A172 (cell line): ENCODE measurements at places on chromosomes 2 and 18. TPM values are rescaled to one million over a fixed set of nuclear protein-coding genes. Genes with fewer than 3 reads are reported as not detected.
A peak's percentile ranks its signal among the peaks of the same experiment; 100 is the strongest.

DNA sequence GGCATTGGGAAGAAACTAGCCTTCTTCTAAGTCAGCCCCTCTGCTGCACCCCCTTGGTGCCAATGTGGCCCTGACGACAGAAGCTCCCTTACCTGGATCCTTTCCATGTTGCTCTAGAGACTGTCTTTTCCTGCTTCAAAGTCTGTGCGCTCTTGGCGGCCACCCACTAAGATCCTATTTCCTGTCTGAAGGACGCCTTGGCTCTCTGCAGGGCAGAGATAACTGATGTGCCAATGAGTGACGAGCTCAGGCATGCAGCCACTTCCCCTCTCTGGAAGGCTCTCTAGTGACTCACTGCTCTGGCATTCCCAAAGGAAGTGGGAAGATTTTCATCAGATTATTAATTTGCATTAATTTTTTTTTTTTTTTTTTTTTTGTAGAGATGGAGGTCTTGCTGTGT is 273.5 kb downstream of the CDH20 start:
- DNase-seq, result peak; percentile 92

CD8A gene
- not detected in 2 replicates for total RNA-seq

TMEM200C gene
- not detected in 2 replicates for total RNA-seq

- DNase-seq, result peak; percentile 13
Observed at GRCh38 chr2:238954841-238955591, 107.1 kb downstream of the TWIST2 start.

GKN2 gene
- total RNA-seq, result 0.24 and 1.9 TPM in 2 replicates

GRCh38 chr18:31500051-31500688 is 2.2 kb downstream of the DSG2 start:
- no peak for DNase-seq

- DNase-seq, result no peak
Observed at GRCh38 chr2:45332094-45332493, 279.0 kb downstream of the SRBD1 start.

DNA sequence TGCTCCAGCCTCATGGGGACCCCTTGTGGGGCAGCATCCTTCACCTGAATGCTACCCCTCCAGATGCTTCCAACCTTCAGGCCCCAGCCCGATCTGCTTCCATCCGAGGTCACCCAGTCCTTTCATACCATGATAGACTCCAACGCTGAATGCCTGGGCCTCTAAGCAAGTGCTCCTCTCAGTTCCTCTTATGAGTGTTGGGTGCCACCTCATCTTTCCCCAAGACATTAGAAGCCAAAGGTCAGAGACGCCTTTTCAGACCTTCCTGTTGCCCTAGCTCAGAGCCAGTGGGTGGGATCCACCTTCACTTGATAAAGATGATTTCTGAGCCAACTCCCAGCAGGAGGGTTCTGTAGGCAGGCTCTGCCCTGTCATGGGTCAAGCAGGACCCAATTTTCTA is 174.5 kb upstream of the MGAT5 start:
- DNase-seq, result no peak

DNA sequence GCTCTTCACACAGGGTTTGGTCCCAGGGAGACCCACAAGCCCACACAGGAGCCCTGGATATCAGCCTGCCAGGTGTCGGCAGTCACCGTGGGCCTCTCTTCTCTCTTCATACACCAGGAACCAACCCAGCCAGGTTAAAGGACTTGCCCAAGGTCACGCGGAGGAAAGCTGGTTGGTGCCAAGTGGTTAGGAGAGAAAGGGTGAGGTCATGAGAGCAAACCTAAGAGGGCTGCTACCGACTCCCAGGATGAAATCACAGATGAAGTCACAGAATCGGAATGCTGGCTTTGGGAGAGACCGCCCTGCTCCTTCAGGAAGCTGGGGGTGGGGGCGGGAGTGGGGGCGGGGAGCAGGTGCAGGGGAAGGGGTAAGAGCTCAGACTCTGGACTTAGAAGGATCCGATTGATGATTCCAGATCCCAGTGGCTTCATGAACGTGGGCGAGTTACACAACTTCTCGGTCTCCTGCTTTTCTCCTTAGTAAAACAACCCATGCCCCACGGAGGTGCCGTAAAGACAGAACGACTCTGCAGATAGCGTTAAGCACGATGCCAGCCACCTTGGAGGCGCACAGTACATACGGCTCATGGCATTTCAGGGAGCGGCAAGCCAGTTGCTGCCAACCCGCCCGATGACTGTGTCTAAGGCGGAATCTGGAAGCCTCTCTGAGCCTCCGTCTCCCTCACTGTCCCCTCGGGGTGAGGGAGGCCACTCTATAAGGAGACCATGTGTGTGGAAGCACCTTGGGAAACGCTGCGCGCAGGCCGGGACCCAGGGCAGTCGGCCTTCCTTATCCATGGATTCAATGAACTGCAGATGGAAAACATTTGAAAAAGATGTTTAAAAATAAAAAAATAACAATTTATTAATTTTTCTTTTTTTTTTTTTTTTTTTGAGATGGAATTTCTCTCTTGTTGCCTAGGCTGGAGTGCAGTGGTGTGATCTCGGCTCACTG is 23.0 kb upstream of the TAF1B start:
- DNase-seq, result peak; percentile 92

CYS1 gene
- total RNA-seq, result 4.0 and 5.9 TPM in 2 replicates

- no peak for DNase-seq
Observed at GRCh38 chr18:23068570-23069310, 66.5 kb upstream of the CABLES1 start.
